GM12878 (cell line): ENCODE measurements at places on chromosomes 5 and 9.

DNA sequence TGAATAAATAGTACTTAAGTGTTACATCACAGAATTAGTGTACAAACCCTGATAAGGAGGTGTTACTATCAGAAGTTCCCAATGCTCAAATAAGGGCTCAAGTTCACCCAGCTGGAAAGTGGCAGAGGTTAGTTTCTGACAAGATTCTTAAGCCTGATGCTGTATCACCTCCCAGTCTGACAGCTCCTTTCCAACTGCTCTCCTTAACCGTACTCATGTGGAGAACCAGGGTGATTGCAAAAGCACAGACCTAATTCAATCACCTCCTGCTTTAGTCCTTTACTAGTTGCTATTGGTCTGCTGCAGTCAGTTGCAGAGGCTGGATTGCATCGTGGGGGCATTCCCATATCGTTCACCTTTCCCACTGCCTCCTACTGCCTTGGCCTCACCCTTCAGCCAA is 100.4 kb upstream of the ZNF618 start:
- DNase-seq = no peak

DNA sequence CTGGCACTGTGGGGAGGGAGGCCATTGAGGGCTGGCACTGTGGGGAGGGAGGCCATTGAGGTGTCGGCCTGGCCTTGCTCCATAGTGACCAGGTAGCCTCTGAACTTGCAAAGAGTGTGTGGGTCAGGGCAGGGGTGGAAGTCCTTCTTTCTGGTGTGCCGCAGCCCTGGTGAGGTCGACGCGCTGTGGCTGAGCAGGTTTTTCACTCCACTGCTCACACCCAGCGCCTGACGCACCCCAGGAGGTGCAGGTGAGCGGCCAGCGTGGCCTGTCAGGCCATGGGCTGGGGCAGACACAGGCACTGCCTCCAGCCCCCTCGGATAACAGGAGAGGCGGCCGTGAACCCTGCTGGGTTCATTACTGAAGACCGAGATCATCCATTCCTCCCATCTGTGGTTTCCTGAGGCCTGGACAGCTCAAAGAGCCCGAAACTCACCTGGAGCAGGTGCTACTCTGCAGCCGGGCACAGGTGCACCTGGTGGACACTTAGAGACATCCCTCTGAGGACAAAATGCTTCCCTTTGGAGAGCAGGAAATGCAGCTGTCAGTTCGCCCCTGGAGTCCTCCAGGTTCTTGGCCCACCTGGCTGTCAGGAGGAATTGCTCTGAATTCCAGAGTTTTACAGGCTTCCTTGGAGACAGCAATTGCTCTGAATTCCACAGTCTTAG is 32.4 kb downstream of the LHX3 start:
- no peak for DNase-seq

DNA sequence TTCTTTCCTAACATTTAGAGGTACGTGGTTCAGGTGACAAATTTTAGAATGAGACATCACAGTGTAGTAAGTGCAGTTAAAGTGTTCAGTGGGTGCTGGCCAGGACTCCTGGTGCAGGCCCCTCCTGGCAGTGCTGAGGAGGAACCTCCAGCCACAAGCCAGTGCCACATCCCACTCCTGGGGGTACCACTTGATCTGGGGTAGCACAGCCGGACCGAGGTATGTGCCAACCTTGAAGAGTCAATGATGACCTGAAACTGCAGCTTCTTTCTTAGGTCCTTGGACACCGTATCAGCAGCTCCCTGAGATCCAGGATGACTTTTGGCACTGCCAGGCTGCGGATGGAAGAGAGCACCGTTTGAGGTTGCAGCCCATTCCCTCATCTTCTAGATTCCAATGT is 310.4 kb upstream of the IRX4 start:
- no peak for DNase-seq

GRCh38 chr9:22079873-22080341 is 70.8 kb upstream of the CDKN2B start:
- peak; percentile 40 for DNase-seq

GRCh38 chr9:20125727-20126126 is 336.9 kb upstream of the SLC24A2 start:
- no peak for DNase-seq

- no peak for DNase-seq
Observed at GRCh38 chr9:130018265-130018664, 24.7 kb downstream of the FNBP1 start.

DNA sequence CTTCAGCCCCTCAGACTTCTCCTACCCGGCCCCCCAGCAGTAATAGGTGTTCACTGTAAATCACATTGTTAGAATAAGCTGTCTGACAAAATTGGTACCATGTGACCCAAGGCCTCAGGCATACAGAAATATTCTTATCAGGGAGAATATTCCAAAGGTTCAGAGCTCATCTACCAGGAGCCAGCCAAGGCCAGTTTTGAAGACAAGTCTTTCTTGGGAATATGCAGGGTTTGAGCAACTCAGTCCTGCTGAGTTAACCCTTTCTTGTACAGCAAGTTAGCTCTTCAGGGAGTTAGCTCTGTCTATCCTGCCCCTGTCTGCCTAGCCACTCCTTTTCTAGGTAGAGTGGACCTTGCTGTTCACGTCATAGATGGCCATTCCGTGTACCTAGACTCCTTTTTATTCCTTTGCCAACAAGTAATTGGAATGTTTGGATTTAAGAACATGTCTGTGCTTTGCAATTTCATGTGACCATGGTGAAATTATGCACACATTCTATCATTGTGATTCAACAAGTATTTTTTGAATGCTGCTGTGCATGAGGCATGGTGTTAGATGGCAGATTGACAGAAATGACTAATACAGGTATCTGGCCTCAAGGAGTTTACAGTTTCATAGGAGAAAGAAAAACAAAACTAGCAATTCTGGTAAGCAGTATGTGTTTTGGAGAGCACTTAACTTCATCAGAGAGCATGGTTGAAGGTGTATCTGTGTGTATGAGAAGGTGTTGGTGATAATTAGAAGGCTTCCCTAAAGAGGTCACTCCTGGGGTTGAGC is 22.6 kb downstream of the TGFBR1 start:
- no peak for DNase-seq

GRCh38 chr9:32701321-32702022 is 66.0 kb upstream of the TAF1L start:
- no peak for DNase-seq

DNA sequence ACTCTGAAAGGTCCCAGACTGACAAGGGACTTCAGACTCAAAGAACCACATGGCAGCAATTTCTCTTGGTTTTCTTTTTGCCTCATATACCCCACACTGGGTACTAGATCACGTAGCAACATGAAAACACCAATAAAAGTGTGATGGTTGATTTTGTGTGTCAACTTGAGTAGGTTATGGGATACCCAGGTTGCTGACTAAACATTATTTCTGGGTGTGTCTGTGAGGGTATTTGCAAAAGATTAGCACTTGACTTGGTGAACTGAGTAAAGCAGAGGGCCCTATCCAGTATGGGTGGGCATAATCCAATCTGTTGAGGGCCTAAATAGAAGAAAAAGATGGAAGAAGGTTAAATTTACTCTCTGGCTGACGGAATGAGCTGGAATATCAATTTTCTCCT is 53.8 kb upstream of the ZNF618 start:
- DNase-seq = no peak

DNA sequence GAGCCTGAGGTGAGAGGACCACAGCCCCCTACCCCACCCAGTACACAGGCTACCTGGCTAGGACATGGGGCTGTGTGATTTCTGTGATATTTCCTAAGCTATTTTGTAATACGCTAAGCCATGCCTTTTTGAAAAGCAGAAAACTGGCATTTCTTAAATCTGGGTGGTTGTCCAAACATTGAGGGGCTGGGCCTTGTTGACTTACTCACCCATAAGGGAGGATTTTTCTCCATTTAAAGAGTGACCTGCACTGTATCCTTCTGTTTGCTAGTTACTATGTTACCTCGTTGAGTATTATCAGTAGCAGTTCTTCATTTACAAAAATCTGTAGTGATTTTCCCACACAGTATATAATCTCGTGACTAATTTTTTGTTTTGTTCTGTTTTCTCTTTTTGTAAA is 117.5 kb upstream of the OTULINL start:
- DNase-seq = no peak
